ENCODE measurements at places on chromosomes 12 and 14. TPM values are rescaled to one million over a fixed set of nuclear protein-coding genes. Genes with fewer than 3 reads are reported as not detected.

- no peaks in the 10 kb centered on the region for H3K36me3 ChIP-seq
- H3K27ac ChIP-seq = no peak overlapping the region
These were observed 495.0 kb upstream of the TMPO start for GRCh38 chr12:98020376-98020775.

DNA sequence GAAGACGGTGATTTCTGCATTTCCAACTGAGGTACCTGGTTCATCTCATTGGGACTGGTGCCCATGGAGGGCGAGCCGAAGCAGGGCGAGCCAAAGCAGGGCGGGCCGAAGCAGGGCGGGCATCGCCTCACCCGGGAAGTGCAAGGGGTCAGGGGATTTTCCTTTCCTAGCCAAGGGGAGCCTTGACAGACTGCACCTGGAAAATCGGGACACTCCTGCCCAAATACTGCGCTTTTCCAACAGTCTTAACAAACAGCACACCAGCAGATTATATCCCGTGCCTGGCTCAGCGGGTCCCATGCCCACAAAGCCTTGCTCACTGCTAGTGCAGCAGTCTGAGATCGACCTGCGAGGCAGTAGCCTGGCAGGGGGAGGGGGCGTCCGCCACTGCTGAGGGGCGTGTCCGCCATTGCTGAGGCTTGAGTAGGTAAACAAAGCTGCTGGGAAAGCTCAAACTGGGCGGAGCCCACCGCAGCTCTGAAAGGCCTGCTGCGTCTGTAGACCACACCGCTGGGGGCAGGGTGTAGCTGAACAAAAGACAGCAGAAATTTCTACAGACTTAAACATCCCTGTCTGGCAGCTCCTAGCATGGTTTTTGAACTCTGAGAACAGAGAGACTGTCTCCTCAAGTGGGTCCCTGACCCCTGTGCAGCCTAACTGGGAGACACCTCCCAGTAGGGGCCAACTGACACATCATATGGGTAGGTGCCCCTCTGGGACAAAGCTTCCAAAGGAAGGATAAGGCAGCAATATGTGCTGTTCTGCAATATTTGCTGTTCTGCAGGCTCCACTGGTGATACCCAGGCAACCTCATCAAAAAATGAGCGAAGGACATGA, 77.2 kb downstream of the BAZ1A start:
- H3K27me3 ChIP-seq = no peaks in the 10 kb centered on the region
- no peak overlapping the region for H3K4me3 ChIP-seq
- no peak for DNase-seq
- H3K36me3 ChIP-seq = peaks cover 68% of the 10 kb centered on the region

- no peaks in the 10 kb centered on the region for H3K4me1 ChIP-seq
- H3K36me3 ChIP-seq = peaks cover 49% of the 10 kb centered on the region
- H3K4me3 ChIP-seq = no peak overlapping the region
- no peak overlapping the region for H3K27ac ChIP-seq
- no peak for DNase-seq
These were observed 40.6 kb downstream of the ZDHHC17 start for GRCh38 chr12:76804435-76804976.

DNA sequence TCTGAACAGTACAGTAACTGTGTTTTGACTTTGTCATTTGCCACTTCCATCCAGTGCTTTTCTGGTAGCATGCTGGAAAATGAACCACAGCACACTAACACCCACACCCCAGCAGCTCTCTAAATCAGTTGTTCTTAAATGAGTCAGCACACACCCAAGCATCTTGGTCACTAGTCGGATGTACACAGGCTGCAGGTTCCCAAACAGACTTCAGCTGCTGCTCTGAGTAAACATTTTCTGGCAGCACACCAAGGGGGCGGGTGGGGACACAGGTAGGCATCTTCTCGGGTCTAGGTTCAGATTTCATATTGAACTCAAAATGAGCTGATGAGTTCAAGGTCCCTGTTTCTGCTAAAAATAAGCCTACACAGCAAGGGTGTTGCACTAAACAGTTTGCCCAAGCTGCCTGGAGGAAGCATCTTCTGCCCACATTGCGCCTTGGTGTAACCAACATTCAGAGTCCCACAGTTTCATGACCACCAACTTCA, 39.8 kb downstream of the IFNG start:
- peak; percentile 83 for DNase-seq
- peak overlapping the region; percentile 31 for H3K27ac ChIP-seq
- H3K27me3 ChIP-seq = no peaks in the 10 kb centered on the region
- no peaks in the 10 kb centered on the region for H3K36me3 ChIP-seq

- H3K4me3 ChIP-seq = peak overlapping the region; percentile 40
- H3K27ac ChIP-seq = peak overlapping the region; percentile 73
- H3K27me3 ChIP-seq = no peaks in the 10 kb centered on the region
- no peak for DNase-seq
These were observed 9.5 kb downstream of the TRAF3 start for GRCh38 chr14:102786768-102787167.

- no peaks in the 10 kb centered on the region for H3K36me3 ChIP-seq
- H3K4me1 ChIP-seq = no peaks in the 10 kb centered on the region
- no peak overlapping the region for H3K4me3 ChIP-seq
- peak; percentile 42 for DNase-seq
- H3K27me3 ChIP-seq = no peaks in the 10 kb centered on the region
These were observed 8.4 kb downstream of the GPRC5A start for GRCh38 chr12:12899530-12900380.

DNA sequence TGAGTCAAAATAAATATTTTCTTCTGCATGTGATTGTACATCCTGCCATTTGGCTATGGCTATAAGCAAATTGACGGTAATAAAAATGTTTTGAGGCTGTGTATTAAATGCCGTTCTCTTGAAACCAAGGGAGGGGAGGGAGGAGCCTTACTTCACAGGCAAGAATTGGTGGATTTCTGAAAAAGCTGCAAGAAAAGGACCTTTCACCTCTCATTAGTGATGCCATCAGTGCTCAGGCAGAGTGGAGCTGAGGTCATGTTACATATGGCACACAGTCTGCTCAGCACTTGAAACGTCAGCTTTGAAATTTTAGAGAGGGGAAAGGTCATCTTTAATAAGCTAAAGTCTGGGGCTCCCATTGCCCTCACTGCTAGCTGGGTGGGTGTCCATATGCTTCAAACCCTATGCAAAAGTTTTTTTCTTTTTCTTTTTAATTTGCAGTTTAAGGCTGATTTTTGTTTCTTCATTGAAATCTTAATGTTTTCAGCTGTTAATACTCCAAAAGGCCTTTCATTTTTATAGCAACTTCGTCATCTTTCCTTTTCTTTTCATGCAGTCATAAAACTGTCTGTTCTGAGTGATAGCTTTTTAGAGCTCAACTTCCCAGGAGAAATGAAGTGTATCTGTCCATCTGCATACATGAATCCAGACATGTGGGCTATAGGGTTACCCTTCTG, 9.8 kb upstream of the SIX1 start:
- H3K36me3 ChIP-seq = no peaks in the 10 kb centered on the region
- H3K4me3 ChIP-seq = no peak overlapping the region
- no peak for DNase-seq
- H3K4me1 ChIP-seq = peaks cover 22% of the 10 kb centered on the region

- H3K27ac ChIP-seq = no peak overlapping the region
- H3K27me3 ChIP-seq = no peaks in the 10 kb centered on the region
- DNase-seq = no peak
- no peak overlapping the region for H3K4me3 ChIP-seq
These were observed 52.8 kb downstream of the CRADD start for GRCh38 chr12:93729934-93730333.

GRCh38 chr14:72646861-72647528, 246.9 kb downstream of the DPF3 start:
- H3K4me1 ChIP-seq = no peaks in the 10 kb centered on the region
- no peak overlapping the region for H3K4me3 ChIP-seq
- no peak for DNase-seq
- peaks cover 3% of the 10 kb centered on the region for H3K27me3 ChIP-seq
- no peak overlapping the region for H3K27ac ChIP-seq

GRCh38 chr12:10122689-10123088, 7.3 kb downstream of the CLEC7A start:
- H3K36me3 ChIP-seq = no peaks in the 10 kb centered on the region
- H3K27me3 ChIP-seq = no peaks in the 10 kb centered on the region
- H3K4me3 ChIP-seq = no peak overlapping the region
- no peak overlapping the region for H3K27ac ChIP-seq
- DNase-seq = no peak

- H3K4me3 ChIP-seq = peak overlapping the region; percentile 97
- H3K4me1 ChIP-seq = peaks cover 54% of the 10 kb centered on the region
- peak; percentile 47 for DNase-seq
These were observed 1.3 kb downstream of the CHST11 start for GRCh38 chr12:104457746-104458693.

GRCh38 chr14:99758872-99759545, 34.2 kb upstream of the EML1 start:
- no peak overlapping the region for H3K4me3 ChIP-seq
- no peaks in the 10 kb centered on the region for H3K36me3 ChIP-seq
- H3K27ac ChIP-seq = no peak overlapping the region
- no peak for DNase-seq
- no peaks in the 10 kb centered on the region for H3K27me3 ChIP-seq

DNA sequence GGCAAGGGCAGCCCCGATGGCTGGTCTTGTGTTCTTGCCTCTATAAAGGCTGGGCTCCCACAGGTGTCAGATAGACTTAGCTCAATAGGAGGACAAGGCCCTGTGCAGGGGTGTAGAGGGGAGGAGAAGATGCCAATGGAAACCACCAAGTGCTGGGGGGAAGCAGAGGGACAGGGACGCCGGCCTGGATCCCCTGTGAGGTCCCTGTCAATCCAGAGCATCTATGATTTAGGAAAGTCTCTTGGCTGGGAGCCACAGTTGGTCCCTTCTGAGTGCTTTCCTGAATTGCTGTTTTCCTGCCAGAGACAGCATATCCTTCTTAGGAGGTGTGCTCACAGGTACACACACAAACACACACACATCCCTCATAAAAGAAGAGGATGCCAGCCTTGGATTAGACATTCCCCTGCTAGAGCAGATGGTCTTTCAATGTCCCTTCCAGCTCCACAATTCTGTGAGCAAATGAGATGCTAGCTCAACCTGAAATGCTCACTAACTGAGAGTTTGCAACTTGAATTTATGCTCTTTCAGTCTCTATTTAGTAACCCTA, 62.7 kb downstream of the TTC7B start:
- H3K36me3 ChIP-seq = no peaks in the 10 kb centered on the region
- DNase-seq = no peak
- no peak overlapping the region for H3K4me3 ChIP-seq
- H3K27ac ChIP-seq = no peak overlapping the region
- H3K4me1 ChIP-seq = peaks cover 9% of the 10 kb centered on the region

GRCh38 chr14:85482552-85482951, 47.4 kb upstream of the FLRT2 start:
- no peaks in the 10 kb centered on the region for H3K4me1 ChIP-seq
- H3K36me3 ChIP-seq = no peaks in the 10 kb centered on the region
- H3K27ac ChIP-seq = no peak overlapping the region

SERPINA4 gene
- not detected for total RNA-seq

CGRRF1 gene
- total RNA-seq = 27.7 TPM

CCDC175 gene
- 0.22 TPM for total RNA-seq

CLEC4A gene
- total RNA-seq = 1.4 TPM

OR4E1 gene
- not detected for total RNA-seq

MAPKAPK5 gene
- 61.1 TPM for total RNA-seq

EFCAB11 gene
- 0.84 TPM for total RNA-seq

SLC25A21 gene
- not detected for total RNA-seq

Data from CD4-positive, CD25-positive, alpha-beta regulatory T cell (primary cell).